ENCODE measurements at places on chromosomes 7 and 10. TPM values are rescaled to one million over a fixed set of nuclear protein-coding genes. Genes with fewer than 3 reads are reported as not detected.

The MRLN gene
- total RNA-seq = not detected

The PILRA gene
- 0.43 TPM for total RNA-seq

The TMEM196 gene
- not detected for total RNA-seq

DNA sequence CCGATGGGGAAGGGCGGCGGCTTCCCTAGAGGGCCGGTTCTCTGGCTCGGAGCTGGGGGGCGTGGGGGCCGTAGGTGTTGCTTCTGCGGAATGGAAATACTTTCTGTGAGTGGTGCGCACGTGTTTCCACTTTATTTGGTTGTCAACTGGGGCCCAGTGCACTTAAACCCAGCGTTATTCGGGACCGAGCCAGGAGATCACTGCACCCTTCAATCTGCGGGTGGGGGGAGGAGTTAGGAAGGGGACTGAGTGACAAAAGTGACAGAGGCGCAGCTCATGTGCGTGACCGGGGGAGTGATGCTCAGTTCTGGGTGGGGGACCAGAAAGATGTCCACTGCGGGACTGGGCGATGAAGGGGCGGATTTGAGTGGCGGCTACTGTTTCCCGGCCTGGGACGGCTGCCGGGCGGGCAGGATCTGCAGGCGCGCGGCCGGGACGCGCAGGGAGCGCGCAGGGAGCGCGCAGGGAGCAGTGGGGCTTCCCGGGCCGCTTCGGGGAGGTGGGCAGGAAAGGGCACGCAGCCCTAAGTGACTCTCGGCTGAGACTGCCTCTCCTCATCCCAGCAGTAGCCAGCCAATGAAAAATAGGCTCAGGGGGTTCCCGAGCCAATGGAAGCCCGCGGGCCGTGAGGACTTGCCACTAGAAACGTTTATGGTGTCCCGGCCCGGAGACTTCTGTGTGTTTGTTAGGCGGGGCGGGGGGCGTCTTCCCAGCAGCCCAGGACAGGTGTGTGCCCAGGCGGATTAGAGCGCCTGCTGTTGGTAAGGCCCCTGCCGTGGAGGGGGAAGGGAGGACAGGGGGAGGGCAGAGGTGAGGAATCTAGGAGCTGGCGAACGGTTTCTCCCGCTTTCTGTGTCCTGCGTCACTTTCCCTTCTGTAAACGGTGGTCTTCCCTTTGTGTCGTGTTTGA lies 54.3 kb upstream of the KDM7A start:
- peak; percentile 15 for DNase-seq

GRCh38 chr7:82592416-82592815 lies 148.8 kb upstream of the CACNA2D1 start:
- DNase-seq = no peak

DNA sequence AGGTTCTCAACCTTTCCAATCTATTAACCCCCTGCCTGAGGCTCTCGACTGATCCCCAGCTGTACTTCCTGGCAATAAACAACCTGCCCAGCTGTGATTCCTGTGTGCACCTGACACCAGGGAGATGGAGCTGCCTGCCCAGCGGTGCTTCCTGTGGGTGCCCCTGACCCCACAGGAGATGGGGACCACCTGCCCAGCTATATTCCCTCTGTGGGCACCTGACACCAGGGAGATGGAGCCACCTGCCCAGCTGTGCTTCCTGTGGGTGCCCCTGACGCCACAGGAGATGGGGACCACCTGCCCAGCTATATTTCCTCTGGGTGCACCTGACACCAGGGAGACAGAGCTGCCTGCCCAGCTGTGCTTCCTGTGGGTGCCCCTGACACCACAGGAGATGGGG lies 184.0 kb downstream of the DIP2C start:
- no peak for DNase-seq

DNA sequence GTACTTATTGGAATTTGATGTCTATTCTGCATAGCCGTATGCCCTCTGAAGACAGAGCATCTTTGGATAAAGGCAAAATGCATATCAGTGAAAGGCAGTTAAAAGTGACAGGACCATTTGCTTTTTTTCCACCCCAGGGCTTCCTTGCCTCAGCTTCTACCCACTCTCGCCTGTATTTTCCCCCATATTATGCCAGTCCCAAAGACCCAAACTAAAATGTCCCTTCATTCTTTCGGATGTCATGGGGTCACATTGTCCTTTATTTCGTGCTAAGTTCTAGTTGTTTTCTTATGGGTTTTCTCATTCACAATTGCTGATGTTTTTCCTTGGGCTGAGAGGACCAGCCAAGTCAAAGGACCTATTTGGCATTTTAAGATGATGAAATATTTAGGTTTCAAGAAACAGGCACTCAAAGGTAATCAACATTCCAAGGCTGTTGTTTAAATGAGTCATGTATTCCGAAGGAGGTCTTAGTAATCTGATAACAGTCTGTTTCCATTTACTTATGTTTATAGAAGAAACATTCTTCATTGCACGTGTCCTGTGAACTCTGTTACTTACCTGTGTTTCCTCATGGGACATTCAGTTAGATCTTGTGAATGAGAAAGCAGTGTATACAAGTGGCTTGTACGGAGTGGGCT lies 74.1 kb downstream of the DNAH11 start:
- DNase-seq = peak; percentile 49

- peak; percentile 93 for DNase-seq
Measured at GRCh38 chr7:17234398-17235031, 63.9 kb upstream of the AHR start.
